ENCODE measurements at places on chromosomes 6 and 20. TPM values are rescaled to one million over a fixed set of nuclear protein-coding genes. Genes with fewer than 3 reads are reported as not detected.
A peak's percentile ranks its signal among the peaks of the same experiment; 100 is the strongest.

DNA sequence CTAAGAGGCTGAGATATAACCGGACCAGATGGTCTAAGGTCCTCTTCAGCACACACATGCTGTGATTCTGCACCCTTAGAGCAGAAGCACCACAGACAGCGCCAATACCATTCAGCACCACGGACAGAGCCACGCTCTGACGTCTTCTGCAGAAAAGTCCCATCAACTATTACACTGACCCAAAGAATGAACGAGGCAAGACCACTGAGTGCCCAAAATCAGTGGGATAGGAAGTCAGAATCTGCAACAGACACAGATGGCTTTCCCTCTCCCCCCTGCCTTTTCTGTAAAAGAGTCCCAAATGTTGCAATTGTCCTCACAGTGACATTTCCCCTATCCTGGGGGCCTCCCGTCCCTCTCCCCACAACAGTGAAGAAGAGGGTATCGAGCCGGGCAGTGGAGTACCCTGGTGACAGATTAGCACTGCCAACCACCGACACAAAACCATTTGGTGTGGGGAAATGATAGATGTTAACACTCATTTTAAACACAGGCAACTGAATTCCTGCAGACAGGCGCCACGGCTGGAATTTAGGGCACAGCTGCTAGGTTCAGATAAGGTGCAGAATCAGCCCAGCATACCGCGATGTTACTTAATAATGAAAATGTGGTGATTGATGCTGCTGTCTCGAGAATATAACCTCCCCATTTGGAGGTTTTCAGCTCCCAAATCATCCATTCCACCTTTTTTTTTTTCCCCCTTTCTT is 66.6 kb upstream of the CTNNBL1 start:
- no peaks in the 10 kb centered on the region for H3K36me3 ChIP-seq
- DNase-seq = peak; percentile 58
- no peaks in the 10 kb centered on the region for H3K4me1 ChIP-seq
- no peak overlapping the region for H3K27ac ChIP-seq
- H3K27me3 ChIP-seq = peaks cover 95% of the 10 kb centered on the region

- peaks cover 5% of the 10 kb centered on the region for H3K36me3 ChIP-seq
- H3K27me3 ChIP-seq = no peaks in the 10 kb centered on the region
- H3K4me3 ChIP-seq = no peak overlapping the region
- no peak overlapping the region for H3K27ac ChIP-seq
- DNase-seq = no peak
Measured at GRCh38 chr6:34597605-34598353, 41.6 kb upstream of the SPDEF start.

- H3K27me3 ChIP-seq = no peaks in the 10 kb centered on the region
- H3K27ac ChIP-seq = no peak overlapping the region
- DNase-seq = no peak
- H3K36me3 ChIP-seq = peaks cover 75% of the 10 kb centered on the region
- H3K4me1 ChIP-seq = peaks cover 89% of the 10 kb centered on the region
- H3K4me3 ChIP-seq = no peak overlapping the region
Measured at GRCh38 chr6:71393981-71394432, 105.4 kb downstream of the OGFRL1 start.

The MYLK2 gene
- 1.3 TPM for total RNA-seq

The SLC22A16 gene
- total RNA-seq = not detected
